Activated CD8-positive, alpha-beta T cell treated with anti-CD3 and anti-CD28 coated beads for 36 hours (primary cell): ENCODE measurements at places on chromosomes 11 and 22. TPM values are rescaled to one million over a fixed set of nuclear protein-coding genes. Genes with fewer than 3 reads are reported as not detected.

- no peaks in the 10 kb centered on the region for H3K27me3 ChIP-seq
- H3K4me3 ChIP-seq, result peak overlapping the region; percentile 91
- DNase-seq, result no peak
- H3K4me1 ChIP-seq, result peaks cover 44% of the 10 kb centered on the region
- H3K27ac ChIP-seq, result peak overlapping the region; percentile 87
Observed at GRCh38 chr11:74749965-74750296, 1.3 kb downstream of the RNF169 start.

DNA sequence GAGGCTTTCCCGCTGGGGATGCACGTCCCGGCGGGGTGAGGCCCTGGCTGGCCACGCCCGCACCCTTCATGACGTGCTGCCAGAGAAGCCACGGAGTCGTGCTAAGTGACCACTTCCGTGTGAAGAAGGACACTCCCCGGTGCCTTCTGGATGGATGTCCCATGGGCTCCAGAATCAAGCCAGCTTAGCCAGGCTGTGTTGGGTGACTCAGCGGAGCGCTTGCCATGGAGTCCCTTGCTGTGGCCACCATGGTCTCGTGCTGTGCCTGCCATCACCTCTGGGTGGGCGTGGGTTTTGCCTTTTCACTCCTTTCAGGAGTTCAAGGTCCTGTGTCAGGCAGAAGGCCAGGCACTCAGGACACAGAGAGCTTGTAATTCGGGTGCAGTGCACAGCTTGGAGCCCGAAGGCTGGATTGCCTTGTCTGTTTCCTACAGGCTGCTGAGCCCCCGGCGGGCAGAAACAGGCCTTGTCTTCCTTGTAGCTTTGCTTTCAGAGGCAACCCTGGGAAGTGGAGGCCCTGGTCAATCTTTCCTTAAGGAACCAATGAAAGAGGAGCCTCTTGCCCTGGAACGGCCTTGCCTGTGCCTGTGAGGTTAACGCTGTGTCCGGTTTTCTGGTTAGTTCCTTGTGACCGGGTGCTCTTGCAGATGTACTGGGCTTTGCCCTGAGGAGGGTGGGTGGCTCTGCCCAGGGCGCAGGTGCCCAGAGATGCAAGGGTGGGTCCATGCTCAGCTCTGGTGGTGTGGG is 268.6 kb downstream of the TBC1D22A start:
- H3K27me3 ChIP-seq, result no peaks in the 10 kb centered on the region
- H3K36me3 ChIP-seq, result no peaks in the 10 kb centered on the region
- DNase-seq, result no peak
- H3K27ac ChIP-seq, result no peak overlapping the region
- no peak overlapping the region for H3K4me3 ChIP-seq

- no peak overlapping the region for H3K27ac ChIP-seq
- peaks cover 5% of the 10 kb centered on the region for H3K4me1 ChIP-seq
- H3K36me3 ChIP-seq, result peaks cover 18% of the 10 kb centered on the region
- H3K27me3 ChIP-seq, result no peaks in the 10 kb centered on the region
- no peak for DNase-seq
Observed at GRCh38 chr11:57306161-57306876, 18.4 kb downstream of the TNKS1BP1 start.

- no peaks in the 10 kb centered on the region for H3K36me3 ChIP-seq
- peaks cover 21% of the 10 kb centered on the region for H3K27me3 ChIP-seq
- peaks cover 15% of the 10 kb centered on the region for H3K4me1 ChIP-seq
- H3K27ac ChIP-seq, result no peak overlapping the region
- DNase-seq, result peak; percentile 33
Observed at GRCh38 chr22:21044931-21045584, 688 bp upstream of the LRRC74B start.

DNA sequence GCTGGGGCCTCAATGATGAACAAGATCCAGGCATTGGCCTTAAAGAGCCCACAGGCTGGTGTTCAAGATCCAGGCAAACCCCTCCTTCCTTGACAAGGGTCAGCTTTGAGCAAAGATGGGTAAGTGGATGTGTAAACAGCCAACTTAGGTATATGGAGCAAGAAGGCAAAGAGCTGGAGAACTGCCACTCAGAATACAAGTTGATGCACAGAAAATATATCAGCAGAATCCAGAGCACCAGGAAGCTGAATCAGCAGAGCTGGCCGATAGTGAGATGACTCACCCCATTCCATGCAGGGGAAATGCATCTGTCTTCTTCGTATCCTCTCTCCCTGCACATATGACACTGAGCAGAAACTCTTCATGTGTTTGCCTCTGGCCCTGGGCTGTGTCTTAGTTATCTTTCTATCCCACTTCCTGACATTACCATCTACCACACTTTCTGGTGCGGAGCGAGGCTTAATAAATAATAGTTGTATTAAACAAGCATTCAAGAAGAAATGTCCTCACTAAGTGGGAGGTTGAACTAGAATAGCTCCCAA is 57.8 kb downstream of the ENDOD1 start:
- DNase-seq, result no peak
- no peaks in the 10 kb centered on the region for H3K36me3 ChIP-seq
- no peak overlapping the region for H3K4me3 ChIP-seq

DNA sequence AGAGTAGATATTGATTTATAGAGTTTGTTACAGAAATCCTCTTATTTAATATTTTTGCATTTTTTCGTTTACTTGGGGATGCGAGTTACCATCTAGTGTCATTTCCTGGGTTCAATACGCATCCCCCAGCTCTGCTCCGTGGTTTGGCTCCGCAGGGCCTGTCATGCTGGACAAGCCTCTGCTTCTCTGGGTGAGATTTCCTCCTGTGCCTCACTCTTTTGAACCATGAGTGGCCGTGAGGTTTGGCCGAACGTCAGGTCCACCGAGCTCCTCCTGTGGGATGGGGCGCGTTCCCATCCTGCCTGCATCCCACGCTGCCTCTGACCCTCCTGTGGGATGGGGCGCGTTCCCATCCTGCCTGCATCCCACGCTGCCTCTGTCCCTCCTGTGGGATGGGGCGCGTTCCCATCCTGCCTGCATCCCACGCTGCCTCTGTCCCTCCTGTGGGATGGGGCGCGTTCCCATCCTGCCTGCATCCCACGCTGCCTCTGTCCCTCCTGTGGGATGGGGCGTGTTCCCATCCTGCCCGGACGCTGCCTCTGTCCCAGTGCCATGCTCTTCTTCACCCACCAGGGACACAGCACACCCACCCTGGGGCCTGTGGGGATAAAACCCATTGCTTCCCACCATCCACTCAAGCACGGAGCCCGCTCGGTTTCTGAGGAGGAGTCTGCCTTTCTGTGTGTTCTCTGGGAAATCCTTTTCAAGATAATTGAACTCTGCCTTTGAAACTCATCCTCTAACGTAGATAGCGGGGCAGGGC is 506.8 kb downstream of the BRD1 start:
- H3K27ac ChIP-seq, result no peak overlapping the region
- H3K27me3 ChIP-seq, result peaks cover 23% of the 10 kb centered on the region
- H3K4me1 ChIP-seq, result no peaks in the 10 kb centered on the region

GRCh38 chr11:94909371-94909820 is 64.0 kb downstream of the CWC15 start:
- H3K4me1 ChIP-seq, result no peaks in the 10 kb centered on the region
- no peak overlapping the region for H3K4me3 ChIP-seq
- H3K27me3 ChIP-seq, result no peaks in the 10 kb centered on the region
- no peaks in the 10 kb centered on the region for H3K36me3 ChIP-seq
- H3K27ac ChIP-seq, result no peak overlapping the region

DNA sequence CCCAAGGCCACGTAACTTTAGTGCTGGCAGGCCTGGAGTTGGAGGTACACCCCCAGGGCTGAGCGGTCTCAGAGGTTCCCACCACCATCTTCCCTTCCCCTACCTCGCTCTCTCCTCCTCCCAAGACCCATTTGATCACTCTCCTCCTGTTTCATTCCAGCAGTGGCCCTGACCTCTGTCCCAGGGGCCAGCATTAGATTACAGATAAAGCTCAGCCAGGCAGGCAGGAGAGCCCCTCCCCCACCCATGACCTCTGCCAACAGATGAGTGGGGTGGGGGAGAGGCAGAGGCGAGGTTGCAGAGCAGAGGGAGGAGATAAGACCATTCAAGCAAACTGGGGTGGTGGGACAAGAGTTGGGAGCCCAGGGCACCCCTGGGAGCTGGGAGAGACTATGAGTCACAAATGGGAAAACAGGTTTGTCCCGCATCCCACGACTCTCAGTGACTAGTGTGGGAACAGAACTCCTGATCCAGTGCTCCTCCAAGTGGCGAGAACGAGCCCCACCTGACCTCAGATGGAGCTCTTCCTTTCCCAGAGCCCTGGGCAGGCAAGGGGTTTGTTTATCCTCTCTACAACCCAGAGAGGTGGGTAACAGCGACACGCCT is 367.9 kb downstream of the MN1 start:
- no peak overlapping the region for H3K27ac ChIP-seq
- no peak for DNase-seq
- H3K27me3 ChIP-seq, result peaks cover 2% of the 10 kb centered on the region
- no peaks in the 10 kb centered on the region for H3K4me1 ChIP-seq
- no peak overlapping the region for H3K4me3 ChIP-seq

DNA sequence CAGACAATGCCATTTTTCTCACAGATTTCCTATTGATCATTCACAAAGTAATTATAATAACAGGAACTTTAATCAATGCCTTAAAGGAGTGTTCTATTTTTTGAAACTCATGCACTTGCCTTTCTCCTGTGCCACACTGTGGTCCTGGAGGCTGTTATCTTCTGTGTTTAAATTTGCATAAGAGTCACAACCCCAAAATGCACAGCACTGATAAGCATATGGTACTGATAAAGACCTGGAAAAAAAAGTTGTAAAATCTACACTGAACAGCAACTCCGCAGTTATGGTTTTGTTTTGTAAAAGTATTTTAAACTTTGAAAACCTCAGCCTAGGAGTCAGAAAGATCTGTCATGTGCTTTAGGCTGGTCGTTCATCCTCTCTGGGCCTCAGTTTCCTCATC is 9.1 kb upstream of the CCDC34 start:
- no peak for DNase-seq
- no peaks in the 10 kb centered on the region for H3K4me1 ChIP-seq
- H3K36me3 ChIP-seq, result no peaks in the 10 kb centered on the region

GRCh38 chr11:115501893-115502589 is 2.2 kb downstream of the CADM1 start:
- DNase-seq, result peak; percentile 3
- H3K4me1 ChIP-seq, result peaks cover 11% of the 10 kb centered on the region
- no peak overlapping the region for H3K4me3 ChIP-seq
- H3K27ac ChIP-seq, result no peak overlapping the region

DNA sequence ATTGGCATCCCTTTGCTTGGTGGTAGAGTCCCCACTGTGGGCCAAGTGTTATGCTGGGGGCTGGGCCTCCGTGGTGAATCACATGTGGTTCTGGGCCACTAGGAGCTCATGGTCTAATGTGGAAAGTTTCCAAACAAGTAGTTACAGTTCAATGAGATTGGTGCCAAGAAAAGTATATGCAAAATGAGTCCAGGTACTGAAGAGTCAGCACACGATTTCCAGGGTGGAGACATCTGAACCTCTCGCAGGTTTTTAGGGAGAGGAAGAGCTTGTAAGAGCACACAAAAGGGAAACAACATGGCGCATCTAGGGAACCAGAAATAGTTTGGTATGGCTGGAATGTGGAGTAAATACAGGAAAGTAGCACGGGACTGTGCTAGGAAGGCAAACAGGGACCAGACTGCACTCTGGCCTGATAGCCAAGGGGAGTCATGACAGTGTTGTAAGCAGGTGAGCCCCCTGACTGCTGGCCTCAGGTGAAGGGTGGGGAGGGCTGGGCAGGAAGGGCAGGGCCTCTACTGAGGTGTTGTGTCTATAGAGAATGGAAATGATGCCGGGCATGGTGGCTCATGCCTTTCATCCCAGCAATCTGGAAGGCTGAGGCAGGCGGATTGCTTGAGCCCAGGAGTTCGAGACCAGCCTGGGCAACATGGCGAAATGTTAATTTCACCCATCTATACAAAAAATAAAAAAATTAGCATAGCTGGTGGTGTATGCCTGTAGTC is 12.6 kb downstream of the POLR2F start:
- no peaks in the 10 kb centered on the region for H3K4me1 ChIP-seq
- no peak overlapping the region for H3K4me3 ChIP-seq
- H3K27me3 ChIP-seq, result no peaks in the 10 kb centered on the region
- DNase-seq, result no peak
- peaks cover 37% of the 10 kb centered on the region for H3K36me3 ChIP-seq

GRCh38 chr11:2445746-2446551 is 1.1 kb downstream of the KCNQ1 start:
- no peak for DNase-seq
- peaks cover 32% of the 10 kb centered on the region for H3K4me1 ChIP-seq
- H3K36me3 ChIP-seq, result no peaks in the 10 kb centered on the region
- peak overlapping the region; percentile 91 for H3K4me3 ChIP-seq

DNA sequence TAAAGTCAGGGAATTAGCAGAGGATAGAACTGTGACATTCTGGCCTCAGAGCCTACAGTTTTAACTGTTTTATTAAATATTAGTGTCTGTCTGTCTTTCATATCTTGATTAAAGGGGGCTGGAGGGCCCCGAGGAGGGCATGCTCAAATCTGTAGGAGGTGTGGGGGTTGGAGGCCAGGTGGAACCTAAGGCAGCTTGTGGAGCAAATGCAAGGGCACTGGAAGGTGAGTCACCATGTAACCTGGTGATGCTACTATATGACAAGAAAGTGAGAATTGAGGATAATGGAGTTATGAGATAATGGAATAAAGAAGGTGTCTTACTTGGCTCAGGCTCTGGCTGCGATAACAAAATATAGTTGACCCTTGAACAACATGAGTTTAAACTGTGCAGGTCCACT is 27.3 kb upstream of the TMEM86A start:
- H3K27ac ChIP-seq, result peak overlapping the region; percentile 63
- no peak overlapping the region for H3K4me3 ChIP-seq
- no peaks in the 10 kb centered on the region for H3K36me3 ChIP-seq
- no peaks in the 10 kb centered on the region for H3K27me3 ChIP-seq

- H3K27me3 ChIP-seq, result no peaks in the 10 kb centered on the region
- peaks cover 50% of the 10 kb centered on the region for H3K36me3 ChIP-seq
- H3K27ac ChIP-seq, result peak overlapping the region; percentile 70
- H3K4me1 ChIP-seq, result peaks cover 55% of the 10 kb centered on the region
Observed at GRCh38 chr22:40320687-40321086, 25.6 kb upstream of the ADSL start.

- peaks cover 56% of the 10 kb centered on the region for H3K36me3 ChIP-seq
- no peak for DNase-seq
- H3K4me3 ChIP-seq, result no peak overlapping the region
- H3K27ac ChIP-seq, result no peak overlapping the region
- H3K4me1 ChIP-seq, result peaks cover 14% of the 10 kb centered on the region
- no peaks in the 10 kb centered on the region for H3K27me3 ChIP-seq
Observed at GRCh38 chr11:8693010-8693551, 10.5 kb downstream of the RPL27A start.

DNA sequence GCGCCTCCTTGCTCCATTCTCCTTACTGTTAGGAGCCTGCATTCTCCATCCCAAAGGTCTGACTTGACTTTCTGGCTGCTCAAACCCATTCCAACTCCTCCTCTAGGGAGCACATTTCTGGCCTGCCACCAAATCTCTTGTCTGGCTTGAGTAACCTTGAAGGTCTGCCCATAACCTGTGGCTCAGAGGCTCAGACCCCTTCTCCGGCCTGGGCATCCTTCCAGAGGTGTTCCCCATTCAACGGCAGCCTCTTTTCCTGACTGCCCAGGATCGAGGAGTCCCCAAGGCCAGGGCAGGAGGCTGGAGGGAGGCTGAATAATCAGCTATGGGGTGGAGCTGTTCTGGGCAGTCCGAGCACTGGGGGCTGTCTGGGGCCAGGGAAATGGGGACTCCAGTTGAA is 2.2 kb downstream of the RAD9A start:
- H3K4me3 ChIP-seq, result peak overlapping the region; percentile 92
- peaks cover 47% of the 10 kb centered on the region for H3K4me1 ChIP-seq
- no peak for DNase-seq
- no peak overlapping the region for H3K27ac ChIP-seq
- no peaks in the 10 kb centered on the region for H3K27me3 ChIP-seq

The THRSP gene
- total RNA-seq, result not detected

The E2F8 gene
- total RNA-seq, result 13.1 TPM

The CRACR2B gene
- total RNA-seq, result 2.4 TPM

The CRYAB gene
- total RNA-seq, result not detected

The RIMBP3C gene
- not detected for total RNA-seq

The OAF gene
- 4.6 TPM for total RNA-seq

The C11orf71 gene
- 6.4 TPM for total RNA-seq

The KREMEN1 gene
- total RNA-seq, result 0.11 TPM

The GSTT4 gene
- not detected for total RNA-seq

The SLC25A45 gene
- 14.4 TPM for total RNA-seq
